NCI-H1436 treated with DMSO at 0.1 percent for 48 hours (cell line): ENCODE measurements at places on chromosomes 6 and 20.

- no peak for DNase-seq
Measured at GRCh38 chr6:112337209-112337638, 9.9 kb upstream of the RFPL4B start.

- no peak for DNase-seq
Measured at GRCh38 chr6:5214570-5215052, 46.1 kb downstream of the LYRM4 start.

GRCh38 chr6:119834418-119834817 lies 484.9 kb upstream of the MAN1A1 start:
- DNase-seq: no peak

DNA sequence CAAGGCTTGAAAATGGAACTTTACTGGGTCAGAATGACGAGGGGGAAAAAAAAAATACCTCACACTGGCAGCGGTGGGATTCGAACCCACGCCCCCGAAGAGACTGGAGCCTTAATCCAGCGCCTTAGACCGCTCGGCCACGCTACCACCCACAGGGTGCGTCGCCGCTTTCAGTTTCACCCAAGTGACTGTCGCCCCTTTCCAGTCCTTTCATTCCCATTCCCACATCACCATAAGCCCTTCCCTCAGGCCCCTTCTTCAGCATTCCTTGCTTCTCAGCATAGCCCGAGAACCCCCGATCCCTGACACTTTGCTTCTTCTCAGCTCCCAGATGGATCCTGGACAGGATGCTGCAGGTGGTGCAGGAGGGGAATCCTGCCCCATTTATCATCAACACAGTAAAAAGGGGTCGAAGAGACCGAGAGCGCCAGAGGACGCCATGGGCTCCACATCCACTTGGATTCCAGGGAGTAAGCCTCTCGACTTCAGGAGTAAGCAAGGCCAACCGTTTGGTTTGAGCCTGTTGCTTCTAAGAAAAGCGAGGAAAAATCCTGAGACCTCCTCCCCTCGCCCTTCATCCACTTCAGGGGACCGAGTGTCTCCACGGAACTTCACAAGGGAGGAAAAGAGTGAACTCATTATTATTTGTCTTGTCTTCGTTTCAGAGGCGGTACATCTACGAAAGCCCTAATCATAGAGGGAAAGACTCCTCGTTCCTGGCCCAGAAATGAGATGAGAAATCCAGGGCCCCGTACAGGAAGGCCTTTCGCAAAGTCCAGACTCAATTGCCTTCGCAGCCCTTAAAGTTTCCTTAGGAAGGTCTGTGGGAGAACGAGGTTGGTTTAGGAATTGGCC lies 20.0 kb upstream of the TRIM27 start:
- no peak for DNase-seq

GRCh38 chr6:4134841-4135664 lies at the start of gene ECI2:
ECI2 (minus strand) TSS chr6:4135575; CDS start chr6:4135560, 15 bp downstream.
- no peak for DNase-seq
